ENCODE measurements at places on chromosomes 1 and 21.

DNA sequence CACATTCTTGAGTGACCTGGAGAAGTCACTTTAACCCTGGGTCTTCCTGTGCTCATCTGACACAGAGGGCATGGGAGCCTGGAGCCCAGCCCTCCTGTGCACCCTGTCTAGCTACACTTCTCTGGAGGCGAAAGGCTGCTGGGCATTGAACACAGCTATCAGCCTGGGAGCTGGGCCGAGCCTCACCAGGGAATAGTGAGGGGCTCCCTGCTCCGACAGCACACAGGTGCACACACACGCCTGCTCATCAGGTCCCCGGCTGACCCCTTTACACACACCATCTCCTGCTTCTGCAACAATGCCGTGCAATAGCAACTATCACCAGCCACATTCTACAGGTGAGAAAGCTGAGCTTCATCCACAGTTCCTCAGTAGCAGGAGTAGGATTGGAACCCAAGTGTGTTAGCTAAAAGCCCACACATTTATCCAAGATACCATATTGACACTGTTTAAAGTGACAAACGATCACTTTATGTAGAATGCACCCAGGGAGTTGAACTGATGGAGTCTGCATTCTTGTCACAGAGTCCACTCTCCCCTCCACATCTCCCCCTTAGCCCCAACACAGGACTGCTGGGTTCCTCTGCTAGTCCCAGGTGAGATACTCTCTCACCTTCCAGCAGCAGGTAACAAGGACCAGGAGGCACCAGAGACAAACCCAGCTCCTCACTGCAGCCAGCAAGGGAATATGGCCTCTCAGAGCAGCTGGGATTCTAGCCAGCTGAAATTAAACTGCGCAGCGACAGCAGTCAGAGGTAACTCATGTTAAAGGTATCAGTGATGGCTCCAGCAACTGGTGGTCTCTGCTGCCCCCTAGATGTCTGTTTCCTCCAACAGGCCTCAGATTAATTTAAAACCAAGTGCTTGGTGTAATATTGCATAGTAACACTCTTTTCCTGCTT, 18.3 kb upstream of the CAPN8 start:
- DNase-seq, result peak; percentile 51

GRCh38 chr21:42699196-42699595, 45.8 kb downstream of the PDE9A start:
- DNase-seq, result no peak

DNA sequence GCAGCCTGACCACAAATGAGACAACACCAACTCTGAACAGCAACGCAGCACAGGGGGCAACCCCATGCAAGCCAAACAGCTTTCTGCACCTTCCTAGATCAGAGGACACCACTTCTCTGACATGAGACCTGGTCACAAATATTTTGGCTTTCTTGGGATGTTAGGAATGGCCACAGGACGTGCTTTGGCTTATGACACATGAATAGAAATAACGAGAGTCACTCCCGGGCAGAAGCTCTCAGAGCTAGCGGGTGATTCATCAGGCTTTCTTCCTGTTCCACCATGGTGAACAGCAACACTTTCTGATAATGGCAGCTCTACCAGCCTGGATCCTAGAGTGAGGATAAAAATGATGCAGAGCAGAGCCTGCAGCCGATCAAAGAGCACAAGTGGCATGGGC, 39.4 kb downstream of the PAFAH2 start:
- peak; percentile 89 for DNase-seq

- DNase-seq, result no peak
These were observed 3.5 kb downstream of the WLS start for GRCh38 chr1:68228851-68229250.

- DNase-seq, result peak; percentile 54
These were observed 36.6 kb downstream of the WNT3A start for GRCh38 chr1:228043281-228043848.

DNA sequence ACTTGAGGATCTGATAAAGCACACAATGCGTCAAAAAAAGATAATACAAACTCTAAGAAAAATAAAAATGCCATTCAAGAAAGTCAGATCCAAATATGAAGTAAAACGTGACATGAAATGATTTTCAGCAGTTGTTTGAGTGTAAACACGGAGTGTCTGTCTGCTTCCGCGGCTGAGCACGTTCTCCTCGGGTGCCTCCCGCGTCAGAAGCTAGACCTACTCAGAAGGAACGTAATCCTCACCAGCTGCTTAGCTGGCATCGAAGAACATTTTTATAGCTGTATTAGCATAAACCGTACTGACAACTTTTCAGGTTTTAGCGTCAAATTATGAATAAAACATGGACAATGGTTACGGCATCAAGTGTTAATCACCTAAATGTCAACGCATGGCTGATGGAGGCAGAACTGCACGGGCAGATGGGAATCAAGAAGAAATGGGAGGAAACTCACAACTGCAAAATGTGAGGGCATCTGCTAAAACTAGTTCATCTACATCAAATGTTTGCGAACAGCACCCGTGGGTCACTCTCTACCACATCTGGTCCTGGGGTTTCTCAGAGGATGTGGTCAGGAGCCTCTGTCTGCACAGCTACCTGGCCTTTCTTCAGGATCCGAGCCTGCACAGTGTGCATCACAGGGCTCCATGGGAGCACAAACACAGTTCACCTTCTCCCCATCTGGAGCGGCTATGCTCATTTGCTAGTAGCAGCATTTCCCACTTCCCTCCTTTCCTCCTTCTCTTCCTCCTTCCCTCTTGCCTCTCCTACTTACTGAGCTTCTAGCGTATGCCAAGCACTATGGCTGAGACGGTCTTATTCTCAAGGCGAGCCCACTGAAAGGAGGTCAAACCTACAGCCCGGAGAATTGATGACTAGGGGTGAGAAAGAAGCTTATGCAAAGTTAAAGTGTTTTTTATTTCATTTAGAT, 40.0 kb downstream of the RCAN1 start:
- DNase-seq, result no peak

GRCh38 chr1:15020943-15021745, 132.4 kb upstream of the TMEM51 start:
- DNase-seq, result no peak

DNA sequence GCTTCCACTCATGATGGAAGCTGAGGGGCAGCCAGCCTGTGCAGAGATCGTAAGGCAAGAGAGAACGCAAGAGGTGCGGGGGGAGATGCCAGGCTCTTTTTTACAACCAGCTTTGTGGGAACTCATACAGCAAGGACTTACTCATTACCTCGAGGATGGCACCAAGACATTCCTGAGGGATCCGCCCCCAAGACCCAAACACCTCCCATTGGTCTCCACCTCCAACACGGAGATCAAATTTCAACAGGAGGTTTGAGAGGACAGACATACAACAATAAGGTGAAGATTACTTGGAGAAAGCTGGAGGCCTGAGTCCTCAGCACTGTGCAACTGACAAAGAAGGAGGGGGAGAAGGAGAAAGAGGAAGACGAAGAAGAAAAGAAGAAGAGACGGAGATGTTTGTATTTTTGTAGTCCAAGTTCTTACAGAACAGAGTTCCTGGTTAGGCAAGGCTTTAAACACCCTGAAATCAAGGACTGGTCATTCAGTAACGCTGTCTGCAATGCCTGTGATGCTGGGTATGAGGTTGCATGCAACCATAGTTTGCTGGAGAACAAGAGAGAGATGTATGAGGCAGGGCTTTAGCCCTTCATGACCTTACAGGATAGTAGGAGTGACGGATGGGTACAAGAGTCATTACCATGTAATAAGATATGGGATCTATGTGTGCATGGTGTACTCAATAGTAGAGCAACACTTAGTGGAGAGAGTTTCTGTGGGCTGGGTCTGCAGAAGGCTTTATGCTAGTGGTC, 19.7 kb upstream of the GALNT2 start:
- DNase-seq, result peak; percentile 47

DNA sequence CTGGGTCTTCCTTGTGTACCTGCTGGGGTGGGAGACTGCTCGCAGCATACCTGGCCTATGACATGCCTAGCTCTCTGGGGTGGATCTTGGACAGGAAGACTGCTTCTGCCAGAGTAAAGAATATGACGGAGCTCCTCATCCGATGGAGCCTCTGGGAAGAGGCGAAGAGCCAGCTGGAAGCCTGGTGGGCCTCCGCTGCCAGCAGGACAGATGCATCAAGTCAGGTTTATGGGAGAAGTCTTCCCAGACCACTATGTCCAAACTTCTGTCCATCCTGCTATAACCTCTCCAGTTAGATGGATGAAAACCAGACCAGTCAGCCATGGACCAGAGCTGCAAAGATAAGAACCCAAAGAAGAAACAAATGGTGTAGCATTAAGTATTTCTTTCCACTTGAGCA, 27.7 kb upstream of the NGF start:
- no peak for DNase-seq

Data from HT1080 (cell line).